ENCODE measurements at places on chromosomes 3 and 15. TPM values are rescaled to one million over a fixed set of nuclear protein-coding genes. Genes with fewer than 3 reads are reported as not detected.

- DNase-seq, result no peak
These were observed 63.8 kb downstream of the IGSF11 start for GRCh38 chr3:118970819-118971218.

GRCh38 chr15:98964466-98965133 lies 43.0 kb downstream of the PGPEP1L start:
- DNase-seq, result no peak

Gene SEMA3F
- total RNA-seq, result 1.1 TPM

Gene CACNA2D2
- 1.1 TPM for total RNA-seq

Gene RBPMS2
- total RNA-seq, result 0.27 TPM

All from hematopoietic multipotent progenitor cell (in vitro differentiated cells).